ENCODE measurements at places on chromosomes 12 and 14.

- DNase-seq: peak; percentile 15
Observed at GRCh38 chr14:66649498-66649897, 141.6 kb downstream of the GPHN start.

DNA sequence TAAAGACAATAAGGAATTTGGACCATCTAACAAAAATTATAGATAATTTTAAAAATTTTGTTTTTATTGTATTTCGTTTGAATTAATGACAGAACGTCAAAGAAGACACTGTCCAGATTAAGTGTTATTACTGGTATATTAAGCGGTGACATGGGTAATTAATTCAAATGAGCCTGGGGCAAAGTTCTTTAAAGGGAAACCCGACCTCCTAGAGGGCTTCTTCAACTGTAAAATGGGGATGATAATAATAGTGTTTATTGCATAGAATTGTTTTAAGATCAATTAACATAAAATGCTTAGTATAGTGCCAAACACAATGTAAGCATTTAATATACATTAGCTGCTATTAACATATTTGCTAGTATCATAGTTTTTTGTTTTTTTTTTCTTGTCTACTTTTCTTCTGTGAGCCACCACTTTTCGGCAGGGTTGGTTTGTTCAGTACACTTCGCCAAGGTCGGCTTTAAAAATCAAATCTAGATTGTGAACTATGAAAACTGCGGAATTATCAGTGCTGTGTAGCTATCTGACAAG, 514 bp upstream of the LARP4 start:
- no peak for DNase-seq

DNA sequence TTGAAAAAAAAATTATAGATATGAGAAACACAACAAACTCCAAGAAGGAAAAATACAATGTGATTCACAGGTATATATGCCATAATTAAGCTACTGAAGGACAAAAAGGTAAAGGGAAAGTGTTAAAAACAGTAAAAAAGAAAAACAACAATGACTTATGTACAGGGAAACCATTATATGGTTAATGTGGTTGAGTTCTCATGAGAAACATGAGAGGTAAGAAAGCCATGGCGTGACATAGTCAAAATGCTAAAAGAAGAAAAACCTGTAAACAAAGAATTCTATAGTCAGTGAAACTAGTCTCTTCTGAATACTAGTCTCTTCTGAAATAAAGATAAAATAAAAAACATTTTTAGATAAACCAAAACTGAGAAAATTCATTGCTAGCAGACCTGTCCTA, 109.1 kb downstream of the NEDD1 start:
- DNase-seq: no peak

GRCh38 chr14:61537563-61538463, 157.5 kb upstream of the HIF1A start:
- DNase-seq: peak; percentile 99

- no peak for DNase-seq
Observed at GRCh38 chr14:103535081-103535890, 6.3 kb downstream of the TRMT61A start.

DNA sequence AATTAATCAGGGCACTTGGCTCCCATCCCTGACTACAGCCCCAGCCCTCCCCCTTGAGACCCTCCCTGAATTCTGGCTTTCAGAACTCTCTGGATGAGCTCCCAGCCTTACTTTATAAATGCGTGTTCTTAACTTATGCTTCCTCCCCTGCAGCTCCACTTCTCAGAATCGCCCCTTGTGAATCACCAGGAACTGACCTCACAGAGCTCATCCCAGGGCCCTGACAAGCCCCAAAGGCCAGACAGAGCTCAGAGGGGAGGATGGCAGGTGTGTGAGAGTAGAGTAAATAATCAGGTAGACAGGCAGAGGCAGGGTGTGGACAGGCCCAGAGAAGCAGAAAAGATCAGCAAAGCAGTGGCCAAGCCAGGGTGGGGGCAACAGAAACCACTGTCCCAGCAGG, 68.2 kb upstream of the FOXN3 start:
- DNase-seq: peak; percentile 63

GRCh38 chr14:48874711-48875110, 711.5 kb downstream of the RPS29 start:
- no peak for DNase-seq

DNA sequence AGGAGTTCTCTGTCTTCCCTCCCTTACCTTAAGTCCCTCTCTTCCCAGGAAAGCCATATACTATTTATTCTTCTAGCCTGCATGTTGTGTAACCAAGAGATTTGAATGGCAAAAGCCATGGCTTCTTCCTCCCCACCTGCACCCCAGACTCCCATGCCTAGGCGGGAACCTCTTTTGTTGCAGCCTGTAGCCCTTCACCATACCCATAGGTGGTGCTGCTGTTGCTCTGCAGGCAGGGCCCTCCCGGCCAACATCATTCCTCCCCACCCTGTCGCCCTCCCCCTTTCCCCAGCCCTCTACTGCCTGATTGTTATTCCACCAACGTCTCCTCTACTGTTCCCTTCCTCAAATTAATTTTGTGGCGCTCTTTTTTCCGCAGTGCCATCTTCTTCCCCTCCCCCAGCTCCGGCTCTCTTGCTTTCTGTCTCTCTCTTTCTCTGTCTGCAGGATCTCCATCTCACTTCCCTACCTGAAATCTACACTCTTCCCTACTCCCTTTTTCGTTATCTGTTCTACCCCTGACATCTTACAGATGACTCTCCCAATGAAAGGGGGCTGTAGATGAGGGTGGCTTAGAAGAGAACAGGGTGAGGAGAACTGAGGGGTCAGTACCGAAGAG, 13.8 kb downstream of the NGDN start:
- peak; percentile 11 for DNase-seq

DNA sequence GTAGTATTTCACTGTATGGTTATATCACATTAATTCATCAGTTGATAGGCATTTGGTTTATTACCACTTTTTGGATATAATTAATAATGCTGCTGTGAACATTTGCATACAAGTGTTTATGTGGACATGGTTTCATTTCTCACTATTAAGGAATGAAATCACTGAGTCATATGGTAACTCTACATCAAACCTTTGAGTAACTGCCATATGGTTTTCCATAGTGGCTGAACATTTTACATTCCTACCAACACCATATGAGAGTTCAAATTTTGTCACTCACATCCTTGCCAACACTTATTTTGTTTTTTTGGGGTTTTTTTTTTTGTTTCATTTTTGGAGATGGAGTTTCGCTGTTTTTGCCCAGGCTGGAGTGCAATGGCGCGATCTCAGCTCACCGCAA, 30.2 kb upstream of the EAPP start:
- no peak for DNase-seq

DNA sequence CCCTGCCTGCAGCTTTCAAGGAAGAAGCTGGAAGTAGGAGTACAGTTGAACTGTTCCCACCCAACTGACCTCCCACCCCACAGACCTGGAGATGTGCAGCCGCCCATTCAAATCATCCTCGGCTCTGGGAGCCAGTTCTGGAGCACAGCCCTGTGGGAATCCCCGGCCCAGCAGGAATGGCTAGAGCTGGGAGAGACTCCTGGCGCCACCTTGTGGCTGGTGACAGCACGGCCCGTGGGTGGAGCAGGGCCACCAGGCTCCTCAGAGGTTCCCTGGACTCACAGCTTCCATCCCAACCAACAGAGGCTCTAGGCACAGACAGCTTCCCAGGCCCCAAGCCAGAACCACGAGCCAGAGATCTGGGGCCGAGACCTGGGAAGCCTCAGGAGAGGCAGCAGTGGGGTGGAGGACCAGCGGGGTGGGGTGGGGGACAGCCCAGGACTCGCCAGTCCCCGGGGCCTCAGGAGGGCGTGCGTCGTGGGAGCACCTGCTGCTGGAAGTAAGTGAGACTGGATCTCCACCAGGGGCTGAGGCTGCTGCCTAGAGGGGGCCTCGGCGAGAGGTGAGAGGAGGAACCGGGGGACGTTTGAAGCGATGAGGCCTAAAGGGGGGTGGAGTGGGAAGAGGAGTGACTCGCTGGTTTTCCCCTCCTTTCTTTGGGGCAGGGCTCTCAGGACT, 43.4 kb downstream of the RNF34 start:
- DNase-seq: peak; percentile 83

GRCh38 chr12:32765906-32766305, 10.2 kb upstream of the YARS2 start:
- DNase-seq: no peak

- DNase-seq: no peak
Observed at GRCh38 chr12:55651299-55651683, 14.6 kb downstream of the OR10P1 start.

DNA sequence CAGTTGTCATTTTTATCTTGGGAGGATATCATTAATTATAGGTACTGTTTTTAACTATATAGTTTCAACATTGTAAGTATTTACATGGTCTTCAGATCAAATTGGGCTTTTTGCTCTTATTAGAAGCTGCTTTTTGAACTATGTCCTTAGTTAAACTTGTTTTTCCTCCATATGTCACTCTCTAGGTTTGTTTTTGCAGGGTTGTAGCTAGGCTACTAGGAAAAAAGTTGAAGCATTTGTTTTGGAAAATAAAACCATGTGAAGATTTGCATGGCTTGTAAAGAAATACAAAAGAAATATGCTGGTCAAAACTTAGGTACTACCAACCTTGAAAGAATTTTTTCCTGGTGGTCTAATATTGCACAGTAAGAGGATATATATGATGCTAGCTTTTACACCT, 3.4 kb downstream of the ARID2 start:
- no peak for DNase-seq

DNA sequence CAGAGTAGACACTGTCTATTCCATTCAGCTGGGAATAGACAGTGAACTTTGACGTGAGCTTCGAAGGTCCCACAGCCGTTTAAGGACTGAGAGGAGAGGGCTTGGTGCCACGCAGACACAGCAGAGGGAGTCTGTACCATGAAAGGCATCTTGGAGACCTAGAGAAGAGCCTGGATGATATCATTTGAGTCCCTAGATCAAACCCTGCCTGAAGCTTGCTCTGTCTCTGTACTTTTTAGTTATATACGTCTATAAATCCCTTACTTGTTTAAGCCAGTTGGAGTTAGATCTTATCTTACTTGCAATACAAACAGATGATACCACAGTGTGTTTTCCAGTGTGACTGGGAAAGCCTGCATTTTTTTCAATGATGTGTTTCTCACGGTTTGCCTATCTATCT, 128.9 kb upstream of the RTL1 start:
- no peak for DNase-seq

DNA sequence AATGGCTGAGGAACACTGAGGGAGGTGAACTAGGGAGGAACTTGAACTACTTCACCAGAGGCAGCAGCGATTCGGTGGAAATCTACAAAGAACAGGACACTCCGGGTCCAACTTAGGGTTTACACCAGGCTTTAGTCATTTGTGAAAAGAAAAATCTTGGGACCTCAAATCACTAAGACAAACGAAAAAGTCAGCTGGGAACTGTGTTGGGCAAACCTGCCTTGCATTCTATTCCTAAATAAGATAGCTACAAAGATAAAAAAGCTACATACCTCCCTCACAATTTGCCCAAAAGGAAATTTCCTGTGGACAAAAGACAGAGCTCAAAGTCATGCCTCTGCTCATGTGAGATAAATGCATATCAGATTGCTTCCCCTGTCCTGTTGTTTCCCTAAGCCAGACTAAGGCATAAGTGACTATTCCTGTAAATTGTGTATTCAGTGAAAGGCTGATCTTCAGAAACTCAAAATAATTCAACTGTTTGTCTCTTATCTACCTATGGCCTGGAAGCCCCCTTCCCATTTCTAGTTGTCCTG, 106.6 kb downstream of the APAF1 start:
- DNase-seq: no peak

DNA sequence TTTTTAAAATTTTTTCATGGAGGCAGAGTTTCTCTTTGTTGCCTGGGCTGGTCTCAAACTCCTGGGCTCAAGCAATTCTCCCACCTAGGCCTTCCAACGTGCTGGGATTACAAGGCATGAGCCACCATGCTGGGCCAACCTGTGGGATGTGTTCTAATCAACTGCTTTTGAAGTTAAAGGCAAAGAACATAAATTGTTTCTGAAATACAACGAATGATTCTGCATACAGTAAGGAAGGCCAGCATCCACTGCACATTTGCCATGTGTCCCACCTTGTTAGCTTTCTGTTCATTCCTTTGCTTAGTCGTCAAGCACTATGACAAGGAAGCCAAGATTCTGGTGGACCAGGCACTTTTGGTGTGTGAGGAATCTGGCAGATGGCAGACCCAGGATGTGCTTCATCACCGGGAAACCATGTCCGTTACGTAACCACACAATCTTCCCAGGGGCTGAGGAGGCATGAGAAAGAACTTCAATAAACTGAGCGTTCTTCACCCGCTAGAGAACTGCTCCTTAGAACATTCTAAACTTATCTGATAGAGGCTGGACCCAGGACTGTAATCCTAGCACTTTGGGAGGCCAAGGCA, 24.5 kb downstream of the MOK start:
- peak; percentile 96 for DNase-seq

DNA sequence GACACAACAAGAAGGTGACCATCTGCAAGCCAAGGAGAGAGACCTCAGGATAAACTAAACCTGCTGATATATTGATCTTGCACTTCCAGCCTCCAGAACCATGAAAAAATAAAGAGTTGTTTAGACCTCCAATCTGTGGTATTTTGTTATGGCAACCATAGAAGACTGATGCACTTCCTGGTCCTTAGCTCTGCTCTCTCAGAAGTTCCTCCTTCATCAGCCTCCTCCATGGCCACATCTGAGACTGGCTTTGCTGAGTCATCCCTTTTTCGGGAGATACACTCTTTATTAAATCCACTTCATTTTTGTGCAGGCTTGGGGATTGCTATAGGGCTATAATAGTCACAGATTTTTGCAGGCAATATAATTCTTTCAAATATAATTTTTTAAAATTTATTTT, 89.6 kb upstream of the ATF7IP start:
- DNase-seq: no peak

DNA sequence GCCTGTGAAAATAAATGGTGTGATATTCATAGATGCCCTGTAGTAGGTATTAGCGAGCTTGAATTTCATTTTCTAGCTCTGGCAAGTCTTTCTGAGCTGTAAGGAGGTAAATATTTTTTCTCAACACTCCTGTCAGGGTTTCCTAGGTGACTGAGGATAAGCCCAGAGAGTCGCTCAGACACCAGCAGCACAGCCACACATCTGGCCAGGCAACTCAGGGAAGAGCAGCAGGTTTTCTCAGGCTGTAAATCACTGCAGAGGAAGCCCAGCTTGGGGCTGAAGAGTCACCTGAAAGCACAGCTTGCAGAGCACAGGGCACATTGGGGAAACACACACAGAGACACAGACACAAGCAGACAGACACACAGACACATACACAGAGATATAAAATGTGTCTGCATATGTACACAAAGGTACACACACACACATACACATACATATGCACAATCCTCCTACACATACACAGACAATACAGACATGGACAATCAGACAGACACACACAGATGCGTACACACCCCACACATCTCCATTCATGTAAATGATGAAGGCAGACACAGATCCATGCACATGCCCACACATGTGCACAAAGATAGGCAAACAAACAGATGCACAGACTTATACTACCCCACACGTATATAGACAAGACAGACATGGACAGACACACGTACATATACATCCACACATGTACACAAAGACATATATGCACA, 232.0 kb upstream of the TMTC1 start:
- DNase-seq: no peak

DNA sequence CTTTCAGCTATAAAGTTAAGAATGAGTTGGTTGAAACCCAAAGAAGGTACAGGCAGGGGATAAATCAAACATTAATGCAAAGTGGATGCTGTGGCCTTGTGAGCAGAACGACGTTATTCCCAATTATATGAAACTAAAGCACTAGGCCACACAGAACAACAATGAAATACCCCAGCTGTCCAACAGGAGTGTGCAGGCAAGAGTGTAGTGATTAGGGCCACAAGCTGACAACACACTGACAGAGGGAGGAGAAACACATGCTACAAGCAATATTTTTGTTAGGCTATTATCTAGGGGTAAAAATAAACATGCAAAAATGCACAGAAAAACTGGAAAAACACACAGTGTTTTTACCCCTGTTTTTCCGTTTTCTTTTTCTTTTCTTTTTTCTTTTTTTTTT, 15.0 kb downstream of the MAP3K9 start:
- no peak for DNase-seq
